ENCODE measurements at places on chromosomes 3 and 15.
A peak's percentile ranks its signal among the peaks of the same experiment; 100 is the strongest.

GRCh38 chr15:83837945-83838571 is 184.1 kb downstream of the ADAMTSL3 start:
- H3K4me1 ChIP-seq, result no peaks in the 10 kb centered on the region
- no peak for DNase-seq
- H3K27me3 ChIP-seq, result peaks cover 5% of the 10 kb centered on the region
- H3K4me3 ChIP-seq, result no peak overlapping the region

- peak overlapping the region; percentile 65 for H3K27ac ChIP-seq
- no peaks in the 10 kb centered on the region for H3K36me3 ChIP-seq
- H3K27me3 ChIP-seq, result peaks cover 69% of the 10 kb centered on the region
- DNase-seq, result no peak
- peak overlapping the region; percentile 2 for H3K4me3 ChIP-seq
These were observed 284.9 kb downstream of the UACA start for GRCh38 chr15:70478251-70478990.

GRCh38 chr15:94834494-94834893 is 603.1 kb downstream of the MCTP2 start:
- no peaks in the 10 kb centered on the region for H3K4me1 ChIP-seq
- H3K27me3 ChIP-seq, result no peaks in the 10 kb centered on the region
- no peak for DNase-seq
- H3K36me3 ChIP-seq, result no peaks in the 10 kb centered on the region

- peaks cover 8% of the 10 kb centered on the region for H3K27me3 ChIP-seq
- no peaks in the 10 kb centered on the region for H3K36me3 ChIP-seq
- H3K4me3 ChIP-seq, result no peak overlapping the region
These were observed 466.9 kb upstream of the MDFIC2 start for GRCh38 chr3:70779296-70779695.

DNA sequence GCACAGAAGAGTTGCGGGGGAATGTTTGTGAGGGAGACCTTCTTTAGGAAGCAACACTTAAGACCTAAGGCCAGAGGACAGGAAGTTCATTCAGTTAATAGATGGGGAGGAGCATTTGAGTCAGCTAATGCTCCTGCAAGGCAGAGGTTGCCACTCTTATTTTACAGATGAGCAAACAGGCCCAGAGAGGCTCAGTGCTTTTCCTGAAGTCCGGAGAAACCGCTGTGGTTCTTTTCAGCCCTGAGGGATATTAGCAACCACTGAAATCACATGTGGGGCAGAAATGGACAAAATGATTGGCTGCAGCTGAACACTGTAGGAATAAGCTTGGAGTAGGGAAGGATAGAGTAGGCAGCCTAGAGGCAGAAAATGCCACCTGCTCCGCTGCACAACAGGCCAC is 33.3 kb upstream of the RTP4 start:
- H3K4me1 ChIP-seq, result no peaks in the 10 kb centered on the region
- no peaks in the 10 kb centered on the region for H3K36me3 ChIP-seq
- no peak for DNase-seq

- no peaks in the 10 kb centered on the region for H3K4me1 ChIP-seq
- peaks cover 39% of the 10 kb centered on the region for H3K36me3 ChIP-seq
- no peak for DNase-seq
- H3K27ac ChIP-seq, result peak overlapping the region; percentile 34
- H3K4me3 ChIP-seq, result no peak overlapping the region
These were observed 54.1 kb downstream of the RAD18 start for GRCh38 chr3:8909160-8909559.

DNA sequence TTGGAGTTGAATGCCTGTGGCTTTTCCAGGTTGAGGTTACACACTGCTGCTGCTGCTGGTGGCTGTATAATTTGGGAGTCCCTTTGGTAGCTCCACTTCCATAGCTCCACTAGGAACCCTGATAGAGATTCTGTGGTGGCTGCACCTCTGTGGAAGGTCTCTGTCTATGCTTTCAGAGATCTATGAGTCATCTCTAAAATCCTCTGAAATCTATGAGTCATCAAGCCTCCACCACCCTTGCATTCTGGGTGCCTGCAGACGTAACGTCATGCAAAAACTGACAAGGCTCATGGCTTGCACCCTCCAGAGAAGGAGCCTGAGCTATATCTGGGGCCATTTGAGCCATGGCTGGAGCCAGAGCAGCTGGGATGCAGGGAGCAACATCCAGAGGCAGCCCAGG is 1037.0 kb upstream of the CFAP20DC start:
- H3K27me3 ChIP-seq, result no peaks in the 10 kb centered on the region
- peak; percentile 32 for DNase-seq
- no peak overlapping the region for H3K4me3 ChIP-seq
- H3K36me3 ChIP-seq, result peaks cover 69% of the 10 kb centered on the region
- H3K4me1 ChIP-seq, result peaks cover 46% of the 10 kb centered on the region
- peak overlapping the region; percentile 51 for H3K27ac ChIP-seq

GRCh38 chr3:37506956-37507535 is 332.7 kb upstream of the LRRFIP2 start:
- no peaks in the 10 kb centered on the region for H3K36me3 ChIP-seq
- no peak overlapping the region for H3K27ac ChIP-seq
- no peak overlapping the region for H3K4me3 ChIP-seq
- H3K27me3 ChIP-seq, result peaks cover 31% of the 10 kb centered on the region
- peaks cover 5% of the 10 kb centered on the region for H3K4me1 ChIP-seq
- no peak for DNase-seq

DNA sequence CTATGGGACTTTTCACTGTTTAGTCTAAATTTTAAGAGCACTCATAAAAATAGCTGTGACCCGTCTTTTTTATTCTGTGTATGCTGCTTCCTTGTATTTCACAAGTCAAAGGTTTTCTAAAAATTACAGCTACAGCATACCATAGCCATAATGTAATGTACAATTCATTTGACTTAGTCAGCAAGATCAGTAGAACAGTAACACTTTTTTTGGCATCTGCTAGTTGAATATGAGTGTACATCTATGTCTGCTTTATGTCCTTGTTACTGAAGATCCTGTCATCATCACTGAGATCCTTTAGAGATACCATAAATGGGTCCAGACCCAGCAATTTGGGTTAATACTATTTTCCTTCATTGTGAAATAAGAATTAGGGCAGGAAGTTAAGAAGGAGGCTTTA is 42.2 kb downstream of the CMSS1 start:
- peaks cover 2% of the 10 kb centered on the region for H3K36me3 ChIP-seq
- no peak for DNase-seq
- no peak overlapping the region for H3K4me3 ChIP-seq
- peaks cover 14% of the 10 kb centered on the region for H3K4me1 ChIP-seq

GRCh38 chr15:77821959-77822256 is 189.2 kb upstream of the LINGO1 start:
- H3K4me1 ChIP-seq, result peaks cover 3% of the 10 kb centered on the region
- no peak overlapping the region for H3K4me3 ChIP-seq
- no peak for DNase-seq
- no peak overlapping the region for H3K27ac ChIP-seq
- H3K27me3 ChIP-seq, result peaks cover 40% of the 10 kb centered on the region

DNA sequence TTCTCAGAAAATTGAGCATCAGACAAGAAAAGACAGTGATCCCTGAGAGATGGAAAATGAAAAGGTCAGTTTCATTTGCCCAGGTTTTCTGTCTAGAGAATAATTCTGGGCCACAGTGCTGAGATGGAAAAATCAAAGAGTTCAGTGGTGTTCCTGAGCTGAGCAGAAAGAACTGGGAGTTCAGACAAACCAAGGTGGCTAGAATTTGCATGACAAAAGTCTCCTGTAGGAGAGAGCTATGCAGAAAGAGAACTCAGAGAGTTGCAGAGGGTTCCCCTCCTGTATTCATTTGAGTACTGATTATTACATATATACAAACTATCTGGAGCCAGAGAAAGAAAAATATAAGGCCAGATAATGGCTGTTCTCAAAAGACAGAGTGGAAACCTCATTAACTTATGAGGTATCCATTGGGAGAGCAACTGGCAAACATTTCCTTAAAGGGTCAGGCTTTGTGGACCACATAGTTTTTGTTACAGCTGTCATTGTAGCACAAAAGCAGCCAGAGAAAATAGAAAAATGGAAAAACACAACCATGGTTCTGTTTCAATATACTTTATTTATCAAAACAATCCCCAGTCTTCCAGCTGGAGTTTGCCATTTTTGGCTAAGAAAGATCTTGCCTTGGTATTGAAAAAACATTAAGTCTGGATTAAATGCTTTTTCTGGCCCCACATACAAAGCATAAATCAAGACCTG is 1004.1 kb downstream of the TBL1XR1 start:
- no peaks in the 10 kb centered on the region for H3K4me1 ChIP-seq
- H3K36me3 ChIP-seq, result no peaks in the 10 kb centered on the region
- no peak overlapping the region for H3K27ac ChIP-seq
- H3K4me3 ChIP-seq, result no peak overlapping the region

DNA sequence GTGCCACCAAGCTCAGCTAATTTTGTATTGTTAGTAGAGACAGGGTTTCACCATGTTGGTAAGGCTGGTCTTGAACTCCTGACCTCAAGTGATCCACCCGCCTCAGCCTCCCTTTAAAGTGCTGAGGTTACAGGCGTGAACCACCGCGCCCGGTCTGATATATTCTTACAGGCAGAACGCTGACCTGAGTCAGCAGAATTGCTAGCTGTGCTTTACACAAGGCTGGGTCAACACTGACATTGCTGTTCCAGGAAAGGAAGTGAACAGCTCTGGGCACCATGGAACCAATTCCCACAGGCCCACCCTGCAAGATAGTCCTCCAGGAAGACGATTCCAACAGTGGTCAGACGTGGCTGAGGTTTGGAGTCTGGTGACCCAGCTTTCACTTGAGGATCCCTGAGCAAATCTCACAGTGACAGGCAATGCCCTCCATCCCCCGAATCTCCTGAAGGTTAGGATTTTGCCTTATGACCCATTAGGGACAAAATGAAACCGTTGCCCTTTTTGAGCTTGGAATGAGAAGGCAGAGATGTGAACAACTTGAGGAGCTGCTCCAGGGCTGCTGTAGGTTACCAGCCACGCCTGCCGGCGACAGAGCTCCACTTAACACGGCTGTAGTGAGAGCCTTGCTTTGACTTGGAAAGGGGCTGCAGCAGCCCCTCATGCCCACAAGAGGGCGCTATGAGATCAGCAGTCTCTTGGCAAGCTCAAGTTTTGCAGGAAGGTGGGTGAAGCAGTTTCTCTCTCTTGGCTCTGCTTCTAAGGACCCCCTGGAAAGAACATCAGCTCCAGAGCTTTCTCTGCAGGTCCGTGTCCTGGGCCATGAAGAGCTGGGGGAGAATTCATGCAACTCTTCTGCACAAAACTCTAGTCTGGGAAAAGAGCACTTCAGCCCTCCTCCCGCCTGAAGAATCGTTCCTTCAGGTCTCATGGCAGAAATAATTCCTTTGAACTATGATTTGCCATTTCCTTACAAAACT is 74.1 kb downstream of the SENP2 start:
- H3K4me3 ChIP-seq, result no peak overlapping the region
- peaks cover 2% of the 10 kb centered on the region for H3K4me1 ChIP-seq
- DNase-seq, result peak; percentile 77
- no peaks in the 10 kb centered on the region for H3K36me3 ChIP-seq
- peaks cover 17% of the 10 kb centered on the region for H3K27me3 ChIP-seq

DNA sequence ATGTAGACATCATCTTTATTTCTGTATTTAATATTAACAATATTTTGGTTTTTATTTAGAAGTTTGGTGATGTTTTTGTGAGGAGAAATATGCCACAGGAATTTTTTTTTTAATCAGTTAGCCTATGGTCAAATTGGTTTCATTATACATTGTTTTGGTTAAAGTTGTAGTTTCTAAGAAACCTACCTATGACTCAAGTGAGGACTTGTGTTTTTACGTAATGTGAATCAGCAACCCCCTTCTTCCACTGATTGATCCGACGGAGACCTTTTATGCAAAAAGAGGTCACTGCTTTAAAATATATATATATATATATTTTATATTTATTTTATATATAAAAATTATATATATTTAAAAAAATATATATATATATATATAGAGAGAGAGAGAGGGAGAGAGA is 698.1 kb downstream of the FHIT start:
- H3K27me3 ChIP-seq, result no peaks in the 10 kb centered on the region
- H3K36me3 ChIP-seq, result no peaks in the 10 kb centered on the region
- peaks cover 24% of the 10 kb centered on the region for H3K4me1 ChIP-seq
- no peak for DNase-seq

- H3K27me3 ChIP-seq, result peaks cover under 1% of the 10 kb centered on the region
- peaks cover 12% of the 10 kb centered on the region for H3K36me3 ChIP-seq
- no peak overlapping the region for H3K27ac ChIP-seq
- H3K4me3 ChIP-seq, result no peak overlapping the region
- H3K4me1 ChIP-seq, result no peaks in the 10 kb centered on the region
These were observed 6.2 kb upstream of the PAK6 start for GRCh38 chr15:40232625-40233070.

GRCh38 chr3:125108833-125109535 is 53.2 kb upstream of the HEG1 start:
- no peak overlapping the region for H3K4me3 ChIP-seq
- H3K4me1 ChIP-seq, result peaks cover 24% of the 10 kb centered on the region
- peaks cover 35% of the 10 kb centered on the region for H3K27me3 ChIP-seq
- no peak for DNase-seq

DNA sequence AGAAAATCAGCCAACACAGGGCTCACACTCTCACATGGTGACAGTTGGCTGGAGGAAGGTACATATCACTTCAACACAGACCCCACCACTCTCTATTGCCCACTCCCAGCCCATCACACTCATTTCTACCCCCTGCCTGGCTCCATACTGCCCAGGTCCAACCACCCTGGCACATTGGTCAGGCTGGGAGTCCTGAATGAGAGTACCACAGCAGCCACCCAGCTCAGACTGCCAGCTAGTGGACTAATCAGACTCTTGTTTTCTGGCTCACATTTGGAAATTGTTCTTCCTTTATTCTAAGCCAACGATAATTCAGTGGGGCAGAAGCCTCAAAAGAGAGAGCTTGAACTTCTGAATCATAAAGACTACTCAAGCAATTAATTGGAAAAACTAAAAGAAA is 20.0 kb downstream of the MRPL46 start:
- peaks cover 3% of the 10 kb centered on the region for H3K4me1 ChIP-seq
- H3K27me3 ChIP-seq, result peaks cover 12% of the 10 kb centered on the region
- H3K27ac ChIP-seq, result no peak overlapping the region
- no peak overlapping the region for H3K4me3 ChIP-seq

GRCh38 chr15:68154923-68155559 is 50.1 kb downstream of the CALML4 start:
- no peaks in the 10 kb centered on the region for H3K27me3 ChIP-seq
- DNase-seq, result peak; percentile 11
- peaks cover 29% of the 10 kb centered on the region for H3K36me3 ChIP-seq
- H3K27ac ChIP-seq, result no peak overlapping the region
- H3K4me1 ChIP-seq, result no peaks in the 10 kb centered on the region

- DNase-seq, result no peak
- H3K27ac ChIP-seq, result no peak overlapping the region
- no peak overlapping the region for H3K4me3 ChIP-seq
- peaks cover 15% of the 10 kb centered on the region for H3K4me1 ChIP-seq
These were observed 154.7 kb upstream of the TSPAN3 start for GRCh38 chr15:77225646-77226045.

GRCh38 chr3:66401675-66402491 is 98.9 kb downstream of the LRIG1 start:
- H3K4me1 ChIP-seq, result no peaks in the 10 kb centered on the region
- no peak for DNase-seq
- no peak overlapping the region for H3K4me3 ChIP-seq
- no peaks in the 10 kb centered on the region for H3K27me3 ChIP-seq

GRCh38 chr15:62607643-62608042 is 434.9 kb upstream of the TPM1 start:
- no peak for DNase-seq
- no peaks in the 10 kb centered on the region for H3K36me3 ChIP-seq
- no peaks in the 10 kb centered on the region for H3K4me1 ChIP-seq
- no peak overlapping the region for H3K4me3 ChIP-seq
- no peaks in the 10 kb centered on the region for H3K27me3 ChIP-seq
